Activated T-cell treated with anti-CD3 and anti-CD28 coated beads, Interleukin-2, amount 50 U/mL, for 72 hours (primary cell): ENCODE measurements at places on chromosomes 11 and 22. TPM values are rescaled to one million over a fixed set of nuclear protein-coding genes. Genes with fewer than 3 reads are reported as not detected.

Gene LGALS1
- total RNA-seq, result 303 TPM

Gene FGF19
- total RNA-seq, result 0.10 TPM

Gene LRRC32
- 12.5 TPM for total RNA-seq

Gene OR10A2
- total RNA-seq, result not detected

Gene OVOL1
- not detected for total RNA-seq

Gene OR52E8
- total RNA-seq, result not detected

Gene CRACR2B
- total RNA-seq, result 13.3 TPM

Gene RASL10A
- not detected for total RNA-seq

Gene CLNS1A
- 174 TPM for total RNA-seq

Gene PRG2
- total RNA-seq, result 5.2 TPM

Gene CSF2RB
- 1.8 TPM for total RNA-seq

Gene PNPLA5
- not detected for total RNA-seq

Gene MIOX
- 3.4 TPM for total RNA-seq
